ENCODE measurements at places on chromosomes 7 and 10. TPM values are rescaled to one million over a fixed set of nuclear protein-coding genes. Genes with fewer than 3 reads are reported as not detected.

DNA sequence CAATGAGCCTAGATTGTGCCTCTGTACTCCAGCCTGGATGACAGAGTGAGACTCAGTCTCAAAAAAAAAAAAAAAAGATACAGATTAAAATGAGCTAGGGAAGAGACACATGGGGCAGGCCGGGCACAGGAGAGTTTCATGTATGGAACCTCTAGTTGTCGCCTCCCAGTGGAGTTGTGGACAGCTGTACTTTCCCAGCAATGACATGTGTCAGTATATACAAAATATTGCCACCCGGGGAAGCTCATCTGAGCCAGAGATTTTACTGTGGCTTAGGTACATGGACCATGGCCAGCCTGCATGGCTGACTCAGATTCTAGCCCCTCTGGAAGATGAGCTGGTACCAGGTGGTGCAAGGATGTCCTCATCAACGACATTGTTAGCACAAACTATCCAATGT lies 87.4 kb downstream of the COL26A1 start:
- no peak overlapping the region for H3K27ac ChIP-seq
- peaks cover 8% of the 10 kb centered on the region for H3K36me3 ChIP-seq
- H3K4me1 ChIP-seq: no peaks in the 10 kb centered on the region
- no peaks in the 10 kb centered on the region for H3K27me3 ChIP-seq

GRCh38 chr10:28942012-28942411 lies 264.7 kb downstream of the BAMBI start:
- no peaks in the 10 kb centered on the region for H3K27me3 ChIP-seq
- H3K4me1 ChIP-seq: peaks cover 17% of the 10 kb centered on the region
- DNase-seq: no peak
- no peaks in the 10 kb centered on the region for H3K36me3 ChIP-seq

- DNase-seq: no peak
- peaks cover 8% of the 10 kb centered on the region for H3K36me3 ChIP-seq
- H3K27me3 ChIP-seq: no peaks in the 10 kb centered on the region
- H3K4me3 ChIP-seq: no peak overlapping the region
- H3K4me1 ChIP-seq: peaks cover 9% of the 10 kb centered on the region
Observed at GRCh38 chr10:129719889-129720590, 244.0 kb downstream of the EBF3 start.

NYAP1 gene
- 7.6 TPM for total RNA-seq

HOXA2 gene
- not detected for total RNA-seq
